ENCODE measurements at places on chromosomes 3 and 15.

DNA sequence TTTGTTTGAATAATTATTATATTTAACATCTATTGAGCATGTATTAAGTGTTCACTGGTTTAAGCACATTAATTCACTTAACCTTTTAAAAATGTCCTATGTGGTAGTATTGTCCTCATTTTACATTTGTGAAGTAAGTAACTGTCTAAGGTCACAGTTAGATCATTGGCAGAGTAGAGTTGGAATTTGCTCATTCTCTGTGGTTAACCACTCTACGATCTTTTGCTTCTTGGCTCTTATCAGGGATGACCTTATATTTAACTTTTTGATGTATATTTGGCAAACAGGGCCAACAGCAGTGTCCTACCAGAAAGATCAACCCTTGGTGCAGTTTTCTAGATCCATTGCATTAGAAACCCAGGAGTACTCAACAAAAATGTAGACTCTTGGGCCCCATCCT, 34.0 kb downstream of the PXK start:
- DNase-seq: no peak

- DNase-seq: no peak
Observed at GRCh38 chr15:39628546-39629257, 47.8 kb downstream of the THBS1 start.

- no peak for DNase-seq
Observed at GRCh38 chr15:98966091-98966787, 41.4 kb downstream of the PGPEP1L start.

GRCh38 chr15:42498212-42499068, 3.0 kb downstream of the SNAP23 start:
- no peak for DNase-seq

GRCh38 chr15:22989576-22990477, 9.7 kb upstream of the CYFIP1 start:
- DNase-seq: no peak

DNA sequence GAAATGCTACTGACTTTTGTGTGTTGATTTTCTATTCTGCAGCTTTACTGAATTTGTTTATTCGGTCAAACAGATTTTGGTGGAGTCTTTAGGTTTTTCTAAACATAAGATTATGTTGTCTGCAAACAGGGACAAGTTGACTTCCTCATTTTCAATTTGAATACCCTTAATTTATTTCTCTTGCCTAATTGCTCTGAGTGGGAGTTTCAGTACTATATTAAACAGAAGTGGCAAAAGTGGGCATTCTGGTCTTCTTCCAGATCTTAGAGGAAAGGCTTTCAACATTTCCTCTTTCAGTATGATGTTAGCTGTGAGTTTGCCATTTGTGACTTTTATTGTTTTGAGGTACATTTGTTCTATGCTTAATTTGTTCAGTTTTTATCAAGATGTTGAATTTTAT, 268.5 kb downstream of the WNT5A start:
- DNase-seq: no peak

DNA sequence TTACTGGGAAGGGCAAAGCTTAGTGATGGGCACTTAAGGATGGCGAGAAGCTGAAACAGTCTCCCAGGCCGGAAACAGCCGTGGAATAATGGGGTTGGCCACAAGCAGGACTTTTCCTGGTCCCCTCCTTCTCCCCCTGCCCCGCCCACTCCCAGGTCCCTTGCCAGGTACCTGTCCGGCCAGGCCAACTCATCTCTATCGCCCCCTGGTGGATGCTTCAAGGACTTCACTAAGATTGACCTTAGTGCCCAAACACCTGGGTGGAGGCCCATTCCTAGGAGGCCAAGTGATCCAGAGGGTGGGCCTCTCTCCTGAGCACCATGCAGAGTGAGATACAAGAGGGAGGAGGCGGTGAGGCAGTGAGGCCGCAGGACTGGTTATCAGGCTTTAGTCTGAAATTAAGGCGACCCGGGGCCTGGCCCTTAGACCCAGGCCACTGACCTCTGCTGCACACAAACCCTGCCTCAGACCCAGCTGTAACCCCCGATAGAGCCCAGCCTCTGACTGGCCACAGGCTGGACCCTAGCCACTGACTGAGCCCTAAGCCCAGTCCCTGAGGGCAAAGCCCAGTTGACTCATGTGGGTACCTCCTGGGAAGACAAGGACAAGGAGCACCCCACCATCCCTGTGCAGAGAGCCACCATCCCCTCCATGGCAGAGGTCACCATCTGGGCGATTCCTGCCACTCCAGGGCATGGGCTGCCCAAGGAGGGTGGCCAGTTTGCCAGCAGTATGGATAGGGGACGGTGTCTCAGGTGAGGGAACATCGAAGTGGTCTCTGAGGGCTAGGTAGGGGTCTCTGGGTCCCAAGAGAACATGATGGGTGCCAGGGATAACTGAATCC, 37.6 kb downstream of the VIPR1 start:
- peak; percentile 72 for DNase-seq

- DNase-seq: no peak
Observed at GRCh38 chr3:28576614-28577200, 228.1 kb upstream of the AZI2 start.

DNA sequence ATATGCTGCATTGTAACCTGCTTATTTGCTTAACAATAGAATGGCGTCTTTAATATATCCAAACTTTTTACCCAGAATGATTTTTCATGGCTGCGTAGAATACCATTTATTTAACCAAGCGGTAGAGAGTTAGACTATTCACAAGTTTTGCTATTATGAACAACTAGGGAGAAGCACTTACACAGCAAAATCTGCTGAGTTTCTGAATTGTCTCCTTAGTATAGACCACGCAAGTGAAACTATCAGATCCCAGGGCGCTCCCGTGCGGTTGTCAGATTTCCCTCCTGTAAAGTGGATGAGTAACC, 12.6 kb upstream of the ADPGK start:
- DNase-seq: no peak

DNA sequence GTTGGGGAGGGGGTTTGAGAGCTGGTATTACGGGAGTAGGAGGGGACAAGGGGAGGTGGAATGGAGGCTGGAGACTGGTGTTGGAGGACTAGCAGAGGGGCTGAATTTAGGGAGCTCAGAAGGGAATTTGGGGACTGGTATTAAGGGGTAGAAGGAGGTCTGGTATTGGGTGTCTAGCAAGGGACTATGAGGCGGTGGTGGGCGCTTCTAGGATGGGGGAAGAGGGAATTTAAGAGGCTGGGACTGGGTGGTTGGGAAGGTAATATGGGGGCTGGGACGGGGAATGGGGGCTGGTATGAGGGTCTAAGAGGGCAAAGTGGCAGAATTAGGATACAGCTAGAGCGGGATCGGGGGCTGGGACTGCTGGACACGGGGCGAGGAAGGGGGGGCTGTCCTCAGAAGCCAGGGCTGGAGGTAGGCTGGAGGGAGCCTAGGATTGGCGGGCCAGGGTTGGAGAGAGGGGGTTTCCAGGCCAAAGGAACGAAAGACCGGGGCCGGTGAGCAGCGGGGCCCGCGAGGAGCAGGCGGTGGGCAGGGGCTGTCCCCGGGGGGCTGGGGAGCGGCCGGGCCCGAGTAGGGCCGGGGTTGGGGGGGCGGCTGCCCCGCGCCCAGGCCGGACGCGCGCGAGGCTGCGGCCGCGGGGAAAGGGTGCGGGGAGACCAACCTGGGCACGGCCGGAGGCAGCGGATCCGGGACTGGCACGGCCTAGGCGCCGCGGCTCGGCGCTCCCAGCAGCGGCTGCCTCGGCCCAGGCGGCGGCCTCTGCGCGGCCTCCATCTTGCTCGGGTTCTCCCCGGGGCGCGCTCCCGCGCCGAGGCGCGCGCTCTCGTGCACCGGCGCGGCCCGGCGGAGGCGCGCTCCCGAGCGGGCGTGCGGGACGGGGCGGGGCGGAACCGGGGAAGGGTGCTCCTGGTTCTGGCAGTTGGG, at the start of gene LHFPL4:
Gene LHFPL4, minus strand, starts transcription at position 802 of the 927 bp plus-strand sequence. CDS start 1,143 bp downstream, outside the sequence.
- DNase-seq: no peak

- no peak for DNase-seq
Observed at GRCh38 chr15:23869396-23869795, 182.3 kb upstream of the NDN start.

DNA sequence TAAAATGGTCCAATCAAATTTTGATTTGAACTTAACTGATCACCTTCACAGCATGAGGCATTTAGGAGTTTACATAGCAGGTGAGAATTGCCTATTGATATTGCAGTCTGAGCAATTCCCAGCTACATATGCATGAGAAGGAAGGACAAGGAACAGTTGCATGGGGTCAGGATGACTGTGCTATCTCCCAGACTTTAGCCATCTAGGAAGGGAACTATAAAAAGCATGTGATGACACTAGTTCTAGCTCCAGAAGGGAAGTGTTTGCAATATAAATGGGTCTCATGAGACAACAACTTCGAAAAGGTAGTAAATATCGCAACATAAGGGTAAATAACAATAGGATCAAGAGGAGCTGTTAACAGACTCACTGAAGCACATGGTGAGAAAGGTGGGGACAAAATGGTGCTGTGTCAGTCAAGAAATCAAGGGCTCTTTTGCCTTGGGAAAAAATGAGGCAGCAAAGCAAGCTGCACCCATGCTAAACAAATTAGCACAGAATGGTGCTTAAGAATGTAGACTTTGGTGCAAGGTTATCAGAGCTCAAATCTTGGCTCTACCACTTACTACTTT, 90.4 kb upstream of the SLC2A2 start:
- no peak for DNase-seq

DNA sequence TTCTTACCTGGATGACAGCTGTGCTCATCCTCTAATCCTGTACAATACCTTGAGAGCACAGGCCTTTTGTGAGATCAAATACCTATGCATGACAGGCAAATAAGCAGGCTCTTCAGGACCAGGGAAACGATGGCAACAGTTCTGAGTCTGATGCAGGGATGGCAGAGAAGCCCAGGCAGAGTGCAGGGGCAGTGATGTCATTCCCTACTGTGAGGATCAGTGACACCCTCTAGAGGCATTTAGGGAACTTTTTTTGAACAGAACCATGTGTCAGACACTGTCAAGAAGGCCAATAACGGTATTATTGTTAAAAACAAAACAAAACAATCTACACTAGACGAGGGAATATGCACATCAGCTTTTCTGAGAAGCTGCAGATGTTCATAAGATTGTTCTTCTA, 314.8 kb upstream of the CTDSPL start:
- no peak for DNase-seq

- DNase-seq: no peak
Observed at GRCh38 chr3:143358155-143358792, 238.7 kb downstream of the CHST2 start.

GRCh38 chr3:66816090-66816761, 181.9 kb upstream of the KBTBD8 start:
- DNase-seq: peak; percentile 49

DNA sequence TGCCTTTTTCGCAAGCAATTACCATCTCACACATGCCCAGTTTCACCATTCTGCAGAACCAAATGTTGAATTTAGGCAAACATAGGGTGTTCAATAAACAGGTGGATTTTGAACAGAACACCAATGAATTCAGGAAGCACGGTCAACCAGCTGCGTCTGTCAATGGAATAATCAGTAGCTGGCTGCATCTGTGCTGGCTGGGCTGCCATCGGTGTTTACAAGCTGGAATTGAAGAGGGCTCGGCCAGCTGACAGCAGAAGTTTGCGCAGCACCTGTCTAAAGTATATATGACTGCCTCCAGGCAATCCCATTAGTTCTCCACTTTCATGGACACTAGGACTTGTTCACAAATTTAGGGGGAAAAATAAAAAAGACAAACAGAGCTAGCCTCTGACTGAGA, 996.4 kb upstream of the CFAP20DC start:
- DNase-seq: no peak

GRCh38 chr3:72346526-72346926, 501.7 kb downstream of the SHQ1 start:
- DNase-seq: no peak

- DNase-seq: no peak
Observed at GRCh38 chr3:36182024-36182423, 198.3 kb upstream of the STAC start.

DNA sequence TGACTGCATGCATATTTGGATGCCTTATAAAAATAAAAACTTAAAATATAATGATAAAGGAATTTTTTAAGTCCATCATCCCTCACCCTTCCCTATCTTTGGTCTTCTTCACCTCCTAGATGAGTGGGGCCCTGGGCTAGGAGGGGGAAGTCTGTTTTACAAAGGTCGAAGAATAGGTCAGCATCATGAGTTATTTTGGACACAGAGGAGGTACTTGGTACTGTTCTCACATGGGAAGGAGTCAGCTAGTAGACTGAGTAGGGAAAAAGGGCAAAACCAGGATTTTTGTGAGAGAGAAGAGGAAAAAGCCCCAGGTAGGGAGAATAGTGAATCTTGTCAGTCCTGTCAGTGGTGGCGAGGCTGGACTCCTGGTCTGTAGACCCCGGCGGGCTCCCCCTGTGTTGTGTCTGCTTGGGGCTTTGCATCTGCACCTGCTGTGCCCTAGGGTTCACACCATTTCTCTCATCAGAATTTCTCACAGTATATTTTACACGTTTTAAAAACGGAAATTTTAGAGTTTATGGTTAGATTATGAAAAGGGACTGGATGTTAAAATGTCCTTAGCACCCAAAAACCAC, 17.2 kb downstream of the GCSAM start:
- DNase-seq: no peak

GRCh38 chr3:152278756-152279427, 10.2 kb downstream of the MBNL1 start:
- no peak for DNase-seq

DNA sequence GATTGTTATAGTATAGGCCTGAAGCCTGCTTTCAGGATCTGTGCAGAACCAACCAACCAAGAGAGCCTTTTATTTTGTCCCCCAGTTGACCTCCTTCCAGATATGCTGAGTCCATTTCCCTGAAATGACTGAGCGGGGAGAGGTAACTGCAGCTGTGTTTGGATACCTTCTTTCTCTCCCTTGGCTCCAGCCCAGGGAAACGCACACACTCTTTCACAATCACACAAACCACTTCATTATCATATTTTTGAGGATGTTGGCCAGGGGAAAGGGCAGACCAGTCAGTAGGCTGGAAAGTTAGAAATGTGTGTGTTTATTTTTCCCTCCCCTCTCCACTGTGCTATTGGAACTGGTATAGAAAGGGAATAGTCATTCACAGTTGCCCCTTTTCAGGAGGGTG, 417.7 kb upstream of the TBL1XR1 start:
- DNase-seq: no peak

GRCh38 chr3:129599607-129600006, 6.9 kb downstream of the PLXND1 start:
- DNase-seq: no peak

Measured in CD4-positive, alpha-beta T cell treated with Interleukin-21 for 1 hour (primary cell).